GM04504 (cell line): ENCODE measurements at places on chromosomes 2 and 18.
A peak's percentile ranks its signal among the peaks of the same experiment; 100 is the strongest.

GRCh38 chr2:199306116-199306515 is 151.6 kb downstream of the SATB2 start:
- no peak for DNase-seq

- peak; percentile 48 for DNase-seq
These were observed 76.3 kb downstream of the CLHC1 start for GRCh38 chr2:55155764-55156281.

DNA sequence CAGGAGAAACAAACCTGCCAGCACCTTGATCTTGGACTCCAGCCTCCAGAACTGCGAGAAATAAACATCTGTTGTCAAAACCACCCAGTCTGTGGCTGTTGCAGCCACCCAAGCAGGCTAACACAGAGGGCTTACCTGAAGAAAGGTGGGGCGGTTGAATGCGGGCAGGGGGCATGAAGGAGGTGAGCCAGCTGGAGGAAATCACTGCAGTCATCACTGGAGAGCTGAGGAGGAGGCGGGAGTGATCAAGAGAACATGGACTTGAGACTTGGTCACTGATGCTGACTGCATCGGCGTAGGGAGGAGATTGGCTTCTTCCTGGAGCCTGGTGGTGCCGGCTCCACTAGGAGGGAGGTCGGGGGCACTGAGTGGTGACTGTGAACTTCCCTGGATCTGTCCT is 14.6 kb upstream of the ARMC9 start:
- no peak for DNase-seq

DNA sequence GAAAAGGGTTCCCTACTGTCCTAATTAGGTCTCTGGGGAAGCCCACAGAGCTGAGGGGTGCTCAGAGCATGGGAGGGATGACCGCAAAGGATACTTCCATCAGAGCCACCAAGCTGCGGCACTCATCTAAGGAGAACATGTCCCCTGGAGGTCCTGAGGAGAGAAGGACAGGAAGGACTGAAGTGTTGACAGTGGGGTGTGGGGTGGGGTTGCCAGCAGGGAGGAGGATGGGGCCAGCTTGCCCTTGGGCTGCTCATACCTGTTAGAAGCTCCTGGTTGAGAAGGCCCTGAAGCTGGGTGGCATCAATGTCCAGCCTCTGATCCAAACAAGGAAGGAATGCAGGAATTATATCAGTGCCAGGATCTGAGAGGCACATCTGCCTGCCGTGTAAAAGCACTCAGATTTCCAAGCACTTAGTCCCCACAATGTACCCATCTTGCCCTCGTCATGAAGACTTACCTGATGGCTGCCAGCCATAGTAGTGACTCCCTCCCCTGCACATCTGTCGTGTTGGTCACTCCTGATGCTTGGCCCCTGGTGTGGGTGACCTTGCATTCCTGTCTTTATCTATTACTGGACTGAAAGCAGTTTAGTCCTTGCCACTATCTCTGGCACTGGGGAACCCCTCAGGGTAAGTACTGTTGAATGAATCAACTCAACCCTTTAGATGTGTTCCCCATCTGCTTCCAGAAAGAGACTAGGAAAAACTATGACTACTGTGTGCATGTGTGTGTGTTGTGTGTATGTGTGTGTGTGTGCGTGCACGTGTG is 68.9 kb downstream of the CAPN13 start:
- no peak for DNase-seq

- no peak for DNase-seq
These were observed 10.3 kb downstream of the ITGA6 start for GRCh38 chr2:172437419-172438341.

DNA sequence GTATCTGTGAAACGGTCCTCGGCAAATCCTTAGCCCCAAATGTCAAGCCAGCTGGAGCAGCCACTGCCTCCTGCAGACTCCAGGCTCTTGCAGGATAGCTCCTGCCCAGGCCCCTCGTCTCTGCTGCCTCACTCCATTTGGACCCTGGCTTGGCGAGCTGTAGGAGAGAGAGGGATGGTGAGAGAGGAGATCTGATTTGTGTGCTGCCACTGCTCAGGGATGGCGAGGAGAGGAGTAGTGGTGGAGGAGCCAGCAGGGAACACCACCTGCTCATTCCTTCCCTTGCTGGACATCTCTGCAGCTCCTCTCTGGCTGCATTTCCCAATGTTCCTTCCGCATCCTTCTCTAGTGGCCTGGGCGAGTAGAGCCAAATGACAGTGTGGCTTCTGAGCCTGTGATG is 109.1 kb upstream of the NCK2 start:
- no peak for DNase-seq

DNA sequence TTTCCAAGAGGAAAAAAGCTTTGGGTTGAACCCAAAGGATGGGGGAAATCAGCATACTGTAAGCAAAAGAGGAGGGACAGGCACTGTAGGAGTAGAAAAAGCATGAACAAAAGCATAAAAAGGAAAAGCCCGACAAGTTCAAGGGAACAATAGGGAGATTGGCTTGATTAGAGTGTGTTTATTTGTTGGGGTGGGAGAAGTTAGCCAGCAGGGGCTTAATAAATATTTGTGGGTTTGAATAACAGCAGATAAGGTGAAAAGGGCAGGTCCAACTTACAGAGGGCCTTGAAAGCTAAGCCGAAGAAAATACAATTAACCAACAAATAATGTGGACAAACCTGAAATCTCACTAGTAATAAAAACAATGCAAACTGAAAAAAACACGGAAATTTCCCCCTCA is 126.7 kb downstream of the THADA start:
- DNase-seq, result no peak

GRCh38 chr18:31192086-31192776 is 29.6 kb upstream of the DSC1 start:
- DNase-seq, result no peak

GRCh38 chr2:2014251-2014771 is 270.0 kb upstream of the PXDN start:
- DNase-seq, result no peak

GRCh38 chr2:154233231-154233630 is 361.5 kb downstream of the GALNT13 start:
- no peak for DNase-seq

GRCh38 chr2:37454851-37455762 is 110.7 kb downstream of the QPCT start:
- DNase-seq, result no peak

GRCh38 chr18:6021306-6022073 is 126.2 kb upstream of the TMEM200C start:
- DNase-seq, result no peak

- no peak for DNase-seq
These were observed 2.2 kb downstream of the SERPINE2 start for GRCh38 chr2:224036731-224037361.

- DNase-seq, result no peak
These were observed 1067.7 kb upstream of the FAM98A start for GRCh38 chr2:34666821-34667220.

GRCh38 chr2:196597531-196597930 is 42.0 kb upstream of the CCDC150 start:
- no peak for DNase-seq

DNA sequence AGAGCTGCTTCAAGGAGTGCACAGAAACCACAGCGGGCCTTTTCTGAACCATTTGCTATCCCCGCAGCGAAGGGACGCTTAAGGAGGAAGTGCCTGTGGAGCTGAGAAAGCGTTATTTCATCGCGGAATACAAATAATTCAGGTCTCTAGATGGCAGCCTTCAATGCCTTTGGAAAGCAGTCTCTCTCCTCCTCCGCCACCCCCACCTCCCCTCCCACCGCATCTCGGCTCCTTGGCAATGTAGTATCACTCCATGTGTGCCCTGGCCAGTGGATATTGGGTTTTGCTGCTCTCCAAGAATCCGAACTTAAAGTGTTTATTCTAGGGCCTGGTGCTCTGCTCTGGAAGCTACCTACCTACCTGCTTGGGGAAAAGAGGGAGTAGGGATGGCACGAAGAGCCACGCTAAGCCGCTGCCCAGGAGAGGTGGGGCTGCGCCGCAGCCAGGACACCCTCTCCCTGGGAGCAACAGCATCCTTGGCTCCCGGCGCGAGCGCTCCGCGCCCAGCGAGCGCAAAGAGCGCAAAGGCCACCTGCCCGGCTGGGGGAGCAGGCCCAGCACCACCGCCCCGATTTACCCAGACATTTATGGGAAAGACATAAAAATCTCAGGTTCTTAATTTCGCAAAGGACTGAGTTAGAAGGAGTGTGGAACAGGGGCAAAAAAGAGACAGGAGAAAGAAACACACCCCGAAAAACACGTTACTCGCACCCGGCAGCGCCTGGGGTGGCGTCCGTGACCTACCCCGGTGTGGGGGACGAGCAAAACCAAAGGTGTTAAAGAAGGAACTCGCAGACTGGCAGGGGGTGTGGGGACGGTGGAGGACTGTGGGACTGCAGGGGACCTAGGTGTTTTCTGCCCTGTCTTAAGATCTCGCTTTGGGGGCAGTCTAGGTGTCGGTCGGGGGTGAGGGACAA is 1.0 kb downstream of the SPHKAP start:
- DNase-seq, result no peak

- no peak for DNase-seq
These were observed 530.1 kb downstream of the SOX11 start for GRCh38 chr2:6222296-6222695.

DNA sequence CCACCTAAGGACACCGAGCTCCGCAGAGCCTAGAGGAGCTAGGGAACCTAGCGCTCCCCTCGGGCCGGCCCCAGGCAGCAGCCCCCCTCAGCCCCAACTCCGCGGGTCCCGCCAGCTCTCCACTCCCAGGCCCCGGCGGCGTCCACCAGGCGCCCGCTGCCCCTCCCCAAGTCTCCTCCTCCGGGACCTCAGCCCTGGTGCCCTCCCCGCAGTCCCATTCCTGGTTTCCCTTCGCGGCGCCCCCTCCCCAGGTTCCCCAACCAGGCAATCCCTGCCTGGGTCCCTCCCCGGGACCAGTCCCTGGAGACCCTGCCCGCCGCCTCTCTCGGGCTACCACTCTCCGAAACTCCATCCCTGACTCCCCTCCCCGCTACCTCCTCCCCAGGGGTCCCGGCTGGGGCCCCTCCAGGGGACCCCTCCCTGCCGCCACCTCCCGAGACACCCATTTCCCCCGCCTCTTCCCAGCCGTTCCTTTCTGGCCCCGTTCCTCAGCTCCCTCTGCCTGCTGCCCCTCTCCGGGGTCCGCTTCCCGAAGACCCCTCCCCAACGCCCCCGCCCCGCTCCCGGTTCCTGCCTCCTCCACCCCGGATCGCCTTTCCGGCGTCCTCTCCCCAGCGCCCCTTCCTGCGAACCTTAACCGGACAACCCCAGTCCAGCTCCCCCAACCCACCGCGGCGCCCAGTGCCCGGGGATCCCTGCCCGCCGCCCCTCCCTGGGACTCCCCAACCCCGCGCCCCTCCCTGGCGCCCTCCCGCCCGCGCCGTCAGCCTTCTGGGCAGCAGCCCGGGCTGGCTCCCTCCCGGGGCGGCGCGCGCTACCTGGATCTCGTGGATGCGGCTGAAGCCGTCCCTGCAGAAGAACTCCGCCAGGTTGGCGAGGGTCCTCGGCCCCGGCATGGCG is 678 bp downstream of the CYP27C1 start:
- no peak for DNase-seq

DNA sequence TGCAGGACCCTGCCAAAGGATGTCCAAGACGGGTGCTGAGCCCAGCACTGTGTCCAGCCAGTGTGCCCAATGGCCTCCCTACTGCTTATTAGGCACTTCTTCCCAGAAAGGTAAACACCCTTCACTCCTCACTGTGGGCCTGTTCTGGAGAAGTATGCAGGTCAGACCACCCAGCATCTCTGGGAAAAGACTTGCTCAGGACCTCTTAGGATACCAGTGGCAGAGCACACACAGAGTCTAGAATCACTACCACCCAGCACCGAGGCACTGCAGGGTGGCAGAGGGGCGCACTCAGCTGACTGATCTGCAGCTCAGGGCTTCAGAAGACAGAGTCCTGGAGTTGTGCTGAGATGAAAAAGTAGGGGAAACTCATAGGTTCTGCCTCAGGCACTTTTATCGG is 25.8 kb downstream of the XDH start:
- no peak for DNase-seq

DNA sequence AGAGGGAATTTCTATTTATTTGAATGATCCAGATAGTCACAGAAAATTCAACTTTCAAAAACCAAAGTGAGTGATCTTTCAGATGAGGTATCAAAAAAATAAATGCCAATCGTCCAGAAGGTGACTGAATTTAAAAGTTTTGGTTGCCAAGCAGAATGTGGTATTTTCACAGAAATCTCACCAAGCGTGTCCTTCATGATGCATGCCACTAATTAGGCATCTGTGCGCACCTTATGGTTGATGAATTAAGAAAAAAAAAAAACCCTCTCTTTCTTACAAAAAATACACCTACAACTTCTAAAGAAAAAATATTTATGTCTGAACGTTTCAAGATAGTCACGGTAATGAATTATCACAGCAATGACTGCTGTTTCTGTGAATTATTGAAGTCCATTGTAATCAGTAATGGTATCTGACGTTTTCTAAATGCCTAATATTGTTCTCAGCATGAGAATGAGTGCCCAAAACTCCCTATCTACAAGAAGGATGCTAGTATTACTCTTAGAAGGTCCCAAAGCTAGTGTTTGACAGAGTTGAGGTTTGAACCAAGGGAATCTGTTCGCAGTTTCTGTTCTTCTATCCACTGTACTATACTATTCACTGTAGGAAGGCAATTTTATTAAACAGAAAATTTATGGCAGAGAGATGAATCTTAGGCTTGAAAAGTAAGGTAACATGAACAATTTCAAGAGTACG is 219.6 kb upstream of the NETO1 start:
- DNase-seq, result no peak

GRCh38 chr2:9165625-9166024 is 41.0 kb upstream of the ASAP2 start:
- DNase-seq, result no peak

DNA sequence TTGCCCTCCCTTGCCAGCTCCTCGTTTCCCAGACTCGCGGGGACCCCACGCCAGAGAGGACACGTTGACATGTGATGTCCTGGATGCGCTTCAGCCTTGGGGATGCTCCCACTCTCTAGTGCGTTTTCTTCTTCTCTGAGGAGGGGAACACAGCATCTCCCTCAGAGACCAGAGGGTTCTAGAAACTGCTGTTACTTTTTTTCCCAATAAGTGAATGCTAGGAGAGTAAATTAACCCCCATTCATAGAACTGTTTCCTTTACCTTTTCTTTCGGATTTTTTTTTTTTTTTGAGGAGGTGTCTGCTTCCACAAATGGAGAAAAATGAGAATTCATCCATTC is 370 bp upstream of the EFEMP1 start:
- DNase-seq, result no peak

DNA sequence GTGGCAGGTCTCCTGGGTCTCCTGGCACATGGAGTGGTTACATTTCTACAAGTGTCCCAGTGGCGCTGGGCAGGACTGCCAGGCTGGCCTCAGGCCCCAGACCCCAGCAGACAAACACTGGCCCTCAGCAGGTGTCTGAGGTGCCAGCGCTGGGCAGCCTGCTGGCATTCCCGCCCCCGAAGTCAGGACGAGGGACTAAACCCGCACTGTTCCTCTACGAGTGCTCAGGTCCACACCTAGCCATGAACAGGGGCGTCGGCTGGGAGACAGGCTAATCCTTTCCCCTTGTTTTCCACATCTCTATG is 12.8 kb downstream of the SNED1 start:
- no peak for DNase-seq

- DNase-seq, result no peak
These were observed 51.2 kb downstream of the MBP start for GRCh38 chr18:77081390-77081778.

DNA sequence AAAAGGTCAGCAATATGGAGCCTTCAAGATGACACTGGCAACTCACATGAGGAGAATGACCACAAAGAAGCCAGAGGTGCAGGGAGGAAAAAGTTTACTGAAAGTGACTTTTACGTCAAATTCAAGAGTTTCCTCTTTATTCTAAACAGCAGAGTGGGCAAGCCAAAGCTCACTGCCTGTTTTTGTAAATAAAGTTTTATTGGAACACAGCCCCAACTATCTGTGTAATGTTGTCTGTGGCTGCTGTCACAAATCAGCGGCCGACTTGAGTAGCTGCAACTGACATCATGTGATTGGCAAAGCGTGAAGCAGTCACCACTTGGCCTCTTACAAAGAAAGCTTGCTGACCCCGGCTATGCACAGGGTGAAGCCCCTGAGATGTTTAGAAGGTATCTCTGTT is 9.2 kb upstream of the SULT1C2 start:
- no peak for DNase-seq
